Karpas-422 (cell line): ENCODE measurements at places on chromosomes 5 and 9.

- H3K27me3 ChIP-seq, result no peaks in the 10 kb centered on the region
- no peaks in the 10 kb centered on the region for H3K36me3 ChIP-seq
- H3K27ac ChIP-seq, result no peak overlapping the region
- no peak for DNase-seq
- no peak overlapping the region for H3K4me3 ChIP-seq
- H3K4me1 ChIP-seq, result peaks cover 12% of the 10 kb centered on the region
Measured at GRCh38 chr5:142803428-142804125, 33.4 kb downstream of the ARHGAP26 start.

DNA sequence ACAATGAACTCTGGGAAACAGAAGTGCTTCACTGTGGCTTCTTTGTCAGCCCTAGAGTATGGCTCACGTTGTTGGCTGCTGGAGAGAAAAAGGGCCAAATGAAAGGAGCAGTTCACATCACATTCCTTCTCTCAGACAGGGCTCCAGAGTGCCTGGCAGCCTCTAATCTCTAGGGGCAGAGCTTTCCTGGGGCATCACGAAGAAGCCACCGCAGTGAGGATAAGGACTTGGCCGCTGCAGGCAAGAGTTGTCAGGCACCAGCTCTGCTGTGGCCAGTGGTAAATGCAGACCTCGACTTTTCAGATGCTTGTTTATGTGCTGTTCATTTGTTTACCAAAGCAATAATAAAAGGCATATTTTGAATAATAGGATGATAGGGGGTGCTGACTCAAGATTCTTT, 227.2 kb downstream of the ICE1 start:
- no peak overlapping the region for H3K27ac ChIP-seq
- H3K27me3 ChIP-seq, result no peaks in the 10 kb centered on the region
- H3K4me3 ChIP-seq, result no peak overlapping the region
- no peaks in the 10 kb centered on the region for H3K4me1 ChIP-seq
- no peaks in the 10 kb centered on the region for H3K36me3 ChIP-seq

GRCh38 chr5:88384886-88385285, 116.2 kb upstream of the TMEM161B start:
- DNase-seq, result no peak
- H3K36me3 ChIP-seq, result no peaks in the 10 kb centered on the region
- no peaks in the 10 kb centered on the region for H3K4me1 ChIP-seq
- no peaks in the 10 kb centered on the region for H3K27me3 ChIP-seq
- no peak overlapping the region for H3K4me3 ChIP-seq
- no peak overlapping the region for H3K27ac ChIP-seq

- H3K27me3 ChIP-seq, result no peaks in the 10 kb centered on the region
- H3K4me1 ChIP-seq, result peaks cover 6% of the 10 kb centered on the region
- no peak overlapping the region for H3K4me3 ChIP-seq
Measured at GRCh38 chr9:127567035-127567729, 44.9 kb upstream of the STXBP1 start.

DNA sequence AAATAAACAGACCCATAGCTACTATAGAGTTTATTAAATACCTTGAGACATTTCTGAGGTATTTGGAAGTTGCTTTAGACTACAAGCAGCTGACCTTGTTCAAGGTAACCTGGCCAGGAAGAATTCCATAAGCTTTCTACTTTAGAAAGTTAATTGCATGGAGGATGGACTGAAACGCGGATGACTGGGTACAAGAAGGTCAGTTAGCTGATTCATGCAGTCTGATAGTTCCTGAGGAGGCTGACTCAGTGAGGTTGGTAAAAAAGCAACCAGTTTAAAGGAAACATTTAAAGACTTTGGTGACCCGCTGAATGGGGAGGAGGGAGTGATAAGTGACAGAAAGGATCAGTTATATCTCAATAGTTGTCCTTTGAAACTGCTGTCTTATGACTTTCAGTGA, 670.1 kb upstream of the CDH9 start:
- DNase-seq, result no peak
- H3K36me3 ChIP-seq, result no peaks in the 10 kb centered on the region
- no peak overlapping the region for H3K4me3 ChIP-seq
- no peaks in the 10 kb centered on the region for H3K4me1 ChIP-seq
- H3K27ac ChIP-seq, result no peak overlapping the region

DNA sequence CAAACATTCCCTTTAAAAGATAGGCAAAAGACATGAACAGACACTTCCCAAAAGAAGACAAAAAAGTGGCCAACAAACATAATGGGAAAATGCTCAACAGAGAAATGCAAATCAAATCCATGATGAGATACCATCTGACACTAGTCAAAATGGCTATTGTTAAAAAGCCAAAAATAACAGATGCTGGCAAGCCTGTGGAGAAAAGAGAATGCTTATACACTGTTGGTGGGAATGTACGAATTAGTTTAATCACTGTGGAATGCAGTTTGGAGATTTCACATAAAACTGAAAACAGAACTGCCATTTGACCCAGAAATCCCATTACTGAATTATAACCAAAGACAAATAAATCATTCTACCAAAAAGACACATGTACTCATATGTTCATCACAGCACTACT, 58.3 kb upstream of the WDR41 start:
- no peak for DNase-seq
- H3K27ac ChIP-seq, result no peak overlapping the region
- no peak overlapping the region for H3K4me3 ChIP-seq
- H3K36me3 ChIP-seq, result no peaks in the 10 kb centered on the region

DNA sequence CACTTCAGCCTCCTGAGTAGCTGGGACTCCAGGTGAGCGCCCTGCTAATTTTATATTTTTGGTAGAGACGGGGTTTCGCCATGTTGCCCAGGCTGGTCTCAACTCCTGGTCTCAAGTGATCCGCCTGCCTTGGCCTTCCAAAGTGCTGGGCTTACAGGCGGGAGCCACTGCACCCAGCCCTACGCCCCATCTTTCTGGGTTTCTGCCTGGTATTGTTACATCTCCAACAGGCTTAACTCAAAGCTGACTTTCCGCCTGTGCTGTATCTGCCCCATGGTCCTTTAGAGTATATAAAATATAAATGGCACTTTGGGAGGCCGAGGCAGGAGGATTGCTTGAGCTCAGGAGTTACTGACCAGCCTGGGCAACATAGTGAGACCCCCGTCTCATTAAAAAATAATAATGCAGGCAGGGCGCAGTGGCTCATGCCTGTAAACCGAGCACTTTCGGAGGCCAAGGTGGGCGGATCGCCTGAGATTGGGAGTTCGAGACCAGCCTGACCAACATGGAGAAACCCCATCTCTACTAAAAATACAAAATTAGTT, 36.5 kb upstream of the GLDC start:
- no peak for DNase-seq
- H3K27ac ChIP-seq, result peak overlapping the region; percentile 94
- no peaks in the 10 kb centered on the region for H3K36me3 ChIP-seq
- H3K27me3 ChIP-seq, result no peaks in the 10 kb centered on the region
- peak overlapping the region; percentile 98 for H3K4me3 ChIP-seq
- H3K4me1 ChIP-seq, result peaks cover 26% of the 10 kb centered on the region

DNA sequence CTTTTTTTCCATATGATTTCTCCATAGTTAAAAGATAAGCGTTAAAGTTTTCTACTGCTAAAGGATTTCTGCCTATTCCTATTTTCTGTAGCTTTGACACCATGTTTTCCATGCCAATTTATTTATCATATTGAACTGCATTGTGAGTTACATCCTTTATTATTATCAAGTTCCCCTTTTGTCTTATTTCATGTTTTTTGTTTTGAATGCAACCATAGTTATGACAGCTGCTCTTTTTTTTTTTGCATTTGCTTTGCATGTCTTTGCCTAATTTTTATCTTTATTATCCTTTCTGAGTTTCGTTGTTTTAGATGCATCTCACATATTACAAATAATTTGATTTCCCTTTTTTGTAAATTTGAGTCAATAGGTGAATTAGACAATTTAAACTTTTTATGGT, 161.5 kb downstream of the DEPDC1B start:
- peaks cover 88% of the 10 kb centered on the region for H3K4me1 ChIP-seq
- H3K36me3 ChIP-seq, result no peaks in the 10 kb centered on the region; the same call in 1 of the 2 replicates
- H3K27ac ChIP-seq, result peak overlapping the region; percentile 90
- H3K27me3 ChIP-seq, result no peaks in the 10 kb centered on the region

DNA sequence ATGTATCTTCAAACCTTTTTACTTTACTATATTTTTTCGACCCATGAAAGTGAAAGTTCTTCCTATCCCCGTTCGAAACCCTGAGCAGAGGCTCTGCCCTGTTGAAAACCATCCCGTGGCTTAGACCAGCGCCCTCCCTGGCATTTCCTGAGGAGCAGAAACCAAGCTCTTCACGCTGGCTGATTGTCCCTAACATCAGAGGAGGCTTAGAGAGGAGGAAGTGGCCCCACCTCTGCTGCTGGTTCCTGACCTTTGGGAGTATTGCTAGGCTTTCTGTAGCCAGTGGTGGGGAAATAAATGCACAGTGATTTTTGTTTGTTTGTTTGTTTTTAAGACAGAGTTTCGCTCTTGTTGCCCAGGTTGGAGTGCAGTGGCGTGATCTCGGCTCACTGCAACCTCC, 4.2 kb upstream of the PTGES start:
- no peak overlapping the region for H3K27ac ChIP-seq
- DNase-seq, result no peak
- no peaks in the 10 kb centered on the region for H3K4me1 ChIP-seq
- H3K4me3 ChIP-seq, result no peak overlapping the region
- no peaks in the 10 kb centered on the region for H3K27me3 ChIP-seq

GRCh38 chr9:3874449-3875360, 348.9 kb upstream of the RFX3 start:
- no peaks in the 10 kb centered on the region for H3K27me3 ChIP-seq
- no peaks in the 10 kb centered on the region for H3K36me3 ChIP-seq
- DNase-seq, result no peak
- no peak overlapping the region for H3K27ac ChIP-seq
- no peaks in the 10 kb centered on the region for H3K4me1 ChIP-seq

DNA sequence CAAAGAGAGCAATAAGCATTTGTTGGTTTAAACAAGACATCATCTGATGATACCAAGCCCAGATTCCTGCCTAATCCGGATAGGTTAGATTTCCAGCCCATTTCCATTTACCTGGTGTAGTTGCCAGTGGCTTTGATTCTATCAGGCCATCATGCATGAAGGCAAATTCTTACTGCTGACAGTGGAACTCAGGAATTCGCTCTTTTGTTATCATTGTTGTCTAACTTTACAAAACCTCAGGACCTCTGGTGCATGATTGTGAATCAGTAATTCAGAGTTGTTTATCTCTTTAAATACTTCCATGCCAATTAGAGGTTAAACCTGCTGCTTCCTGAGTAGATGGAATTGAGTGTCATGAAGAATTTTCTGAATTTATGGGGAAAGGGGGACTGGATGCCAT, 76.5 kb downstream of the C9orf152 start:
- H3K4me1 ChIP-seq, result peaks cover 59% of the 10 kb centered on the region
- no peaks in the 10 kb centered on the region for H3K36me3 ChIP-seq
- no peak overlapping the region for H3K4me3 ChIP-seq
- H3K27ac ChIP-seq, result no peak overlapping the region

- DNase-seq, result no peak
- no peaks in the 10 kb centered on the region for H3K36me3 ChIP-seq
Measured at GRCh38 chr5:30802961-30803705, 390.4 kb upstream of the CDH6 start.

DNA sequence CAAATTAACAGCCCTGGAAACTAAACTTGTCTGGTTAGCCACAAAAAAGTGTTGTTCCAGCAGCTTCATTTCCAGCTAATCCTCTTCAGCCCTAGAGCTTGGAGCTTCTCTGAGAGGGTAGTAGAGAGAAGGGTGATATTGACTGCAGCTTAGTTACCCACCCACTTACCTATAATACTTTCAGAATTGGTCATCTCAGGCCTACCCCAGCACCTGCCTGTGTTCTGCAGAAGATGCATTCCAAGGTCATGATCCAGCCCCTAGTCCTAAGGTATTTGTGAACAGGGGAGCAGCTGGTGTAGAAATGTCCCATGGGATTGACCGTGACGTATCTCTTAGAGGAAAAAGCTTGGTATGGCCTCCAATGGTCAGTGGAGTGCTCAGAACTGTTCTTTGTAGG, 289.0 kb downstream of the NR3C1 start:
- H3K4me3 ChIP-seq, result no peak overlapping the region
- no peaks in the 10 kb centered on the region for H3K27me3 ChIP-seq
- peaks cover 97% of the 10 kb centered on the region for H3K4me1 ChIP-seq
- no peaks in the 10 kb centered on the region for H3K36me3 ChIP-seq

DNA sequence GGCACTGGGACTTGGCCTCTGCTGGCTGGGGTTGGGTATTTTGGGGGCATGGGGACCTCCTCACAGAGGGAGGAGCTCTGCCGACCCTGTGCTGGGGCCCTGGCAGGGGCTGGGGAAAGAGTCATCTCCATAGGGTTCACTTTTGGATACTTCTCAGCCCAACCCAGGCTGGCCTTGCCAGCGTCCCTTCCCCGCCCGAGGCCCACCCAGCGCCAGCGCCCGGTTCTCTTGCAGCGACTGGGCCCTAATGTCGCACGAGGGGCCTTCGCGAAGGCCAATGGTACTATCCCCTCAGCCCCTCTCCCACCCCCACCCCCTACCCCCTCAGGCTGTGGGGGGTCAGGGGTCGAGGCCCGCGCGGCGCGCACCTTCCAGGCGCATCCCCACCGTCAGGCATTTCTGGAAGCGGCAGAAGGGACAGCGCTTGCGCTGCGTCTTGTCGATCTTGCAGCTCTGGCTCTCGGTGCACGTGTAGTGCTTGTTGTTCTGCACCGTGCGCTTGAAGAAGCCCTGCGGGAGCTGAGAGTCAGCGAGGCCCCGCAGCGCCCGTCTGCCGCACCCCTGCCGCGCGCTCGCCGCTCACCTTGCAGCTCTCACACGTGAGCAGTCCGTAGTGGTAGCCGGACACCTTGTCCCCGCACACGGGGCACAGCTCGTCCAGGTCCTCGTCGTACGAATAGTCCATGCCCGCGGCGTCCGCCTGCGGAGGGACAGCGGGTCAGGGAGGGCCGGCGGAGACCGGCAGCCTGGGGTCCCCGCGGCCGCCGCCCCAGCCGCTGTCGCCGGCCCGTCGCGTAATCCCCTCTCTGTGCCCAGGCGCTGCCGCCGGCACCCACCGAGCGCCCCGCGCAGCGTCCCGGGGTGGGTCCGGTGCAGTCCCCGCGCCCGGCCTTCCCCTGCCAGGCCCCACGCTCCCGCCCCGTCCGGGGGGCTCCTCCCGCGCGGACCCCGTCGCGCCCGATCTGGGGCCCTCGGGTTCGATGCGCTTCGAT, 4.2 kb downstream of the NR5A1 start:
- H3K4me1 ChIP-seq, result no peaks in the 10 kb centered on the region
- DNase-seq, result no peak
- no peak overlapping the region for H3K27ac ChIP-seq
- no peaks in the 10 kb centered on the region for H3K27me3 ChIP-seq

DNA sequence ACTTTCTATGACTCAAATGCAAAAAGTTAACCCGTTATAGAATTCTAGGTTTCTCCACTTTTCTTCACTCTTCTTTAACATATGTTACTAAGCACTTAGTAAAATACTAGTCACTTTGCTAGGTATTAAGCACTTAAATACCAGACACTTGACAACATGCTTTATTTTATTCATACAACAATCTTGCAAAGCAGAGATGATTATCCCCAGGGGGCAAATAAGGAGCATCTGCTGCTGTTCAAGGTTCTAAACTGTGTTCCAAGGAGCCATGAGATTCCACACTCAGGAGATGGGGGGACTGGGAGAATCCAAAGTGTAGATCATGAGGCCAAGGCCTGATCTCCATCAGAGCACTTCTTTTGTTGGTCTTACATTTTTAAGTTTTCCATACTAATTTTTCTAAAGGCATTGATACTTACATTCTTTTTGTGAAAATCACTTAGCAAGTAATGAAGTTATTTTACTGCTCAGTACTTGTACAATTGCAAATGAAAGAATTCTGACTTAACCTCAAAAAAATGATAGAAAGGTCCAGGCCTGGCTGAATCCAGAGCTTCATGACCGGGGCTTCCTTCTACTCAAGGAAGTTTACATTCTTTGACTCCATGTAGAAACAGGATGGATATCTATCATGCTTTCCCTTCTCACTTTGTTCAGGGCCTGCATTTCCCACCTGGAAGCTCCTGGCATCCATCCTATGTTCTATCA, 504.4 kb upstream of the WWC1 start:
- DNase-seq, result no peak
- H3K4me1 ChIP-seq, result no peaks in the 10 kb centered on the region
- no peak overlapping the region for H3K27ac ChIP-seq
- no peak overlapping the region for H3K4me3 ChIP-seq
- H3K36me3 ChIP-seq, result no peaks in the 10 kb centered on the region
- H3K27me3 ChIP-seq, result no peaks in the 10 kb centered on the region
